ENCODE measurements at places on chromosomes 5 and 9.

DNA sequence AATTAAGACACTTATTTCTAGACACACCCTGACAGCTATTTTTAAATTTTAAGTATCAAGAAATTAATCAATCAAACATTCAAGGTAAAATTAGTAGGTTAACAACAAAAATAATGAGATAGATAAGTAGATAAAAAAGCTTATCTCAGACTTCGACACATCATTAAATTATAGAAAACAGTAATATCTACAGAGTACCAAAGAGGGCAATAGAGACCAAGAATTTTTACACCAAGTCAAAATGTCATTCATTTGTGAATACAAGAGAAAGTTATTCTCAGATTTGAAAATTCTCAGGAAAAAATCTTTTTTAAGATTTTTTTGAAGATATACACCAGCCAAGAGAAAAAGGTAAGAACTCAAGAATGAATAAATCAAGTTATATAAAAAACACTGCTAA, 445.6 kb downstream of the ACTL7B start:
- no peak for DNase-seq

DNA sequence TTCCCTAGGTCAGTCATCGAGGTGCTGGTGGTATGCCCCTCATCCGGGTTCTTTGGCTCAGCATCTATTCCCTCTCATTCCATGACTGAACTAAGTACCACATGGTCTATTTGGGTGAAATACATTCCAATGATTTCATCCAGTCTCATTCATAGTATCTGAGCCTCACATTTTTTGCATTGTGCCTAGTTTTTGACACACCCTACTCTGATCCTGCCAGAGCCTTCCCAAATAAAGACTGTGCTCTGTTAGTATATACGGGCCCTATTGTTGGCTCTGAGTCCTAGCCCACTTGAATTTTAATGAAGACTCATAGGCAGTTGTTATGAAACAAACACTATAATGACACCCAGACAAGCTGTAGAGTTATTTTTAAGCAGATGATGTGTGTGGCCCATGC, 740.7 kb downstream of the CETN3 start:
- no peak for DNase-seq

- no peak for DNase-seq
These were observed 7.1 kb downstream of the SYNPO start for GRCh38 chr5:150647275-150648251.

- DNase-seq = no peak
These were observed 352.6 kb upstream of the PANK3 start for GRCh38 chr5:168931638-168932345.

- DNase-seq = no peak
These were observed 69.5 kb upstream of the GARNL3 start for GRCh38 chr9:127194881-127195713.
